Kidney capillary endothelial cell (primary cell): ENCODE measurements at places on chromosomes 1 and 21.

DNA sequence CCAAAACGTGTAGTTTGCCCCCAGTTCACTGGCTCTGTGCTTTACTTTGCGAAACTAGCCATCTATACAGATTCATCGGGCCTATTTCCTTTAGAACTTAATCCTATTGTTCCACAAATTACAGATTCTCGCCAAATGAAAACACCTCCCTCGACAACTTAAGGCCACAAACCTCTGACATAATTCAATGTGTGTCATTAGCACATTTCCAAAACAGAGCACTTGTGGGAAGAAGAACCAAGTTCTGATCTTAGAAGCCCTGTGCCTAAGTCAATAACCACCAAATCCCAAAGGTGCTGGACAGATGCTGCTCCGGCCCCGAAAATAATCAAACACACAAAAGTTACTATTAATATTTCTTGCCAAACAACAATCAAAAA lies 93.9 kb downstream of the SLC45A1 start:
- no peak for DNase-seq

- no peak for DNase-seq
Measured at GRCh38 chr1:231215681-231216385, 25.2 kb upstream of the GNPAT start.

GRCh38 chr1:114093624-114094362 lies 59.9 kb downstream of the SYT6 start:
- no peak for DNase-seq

DNA sequence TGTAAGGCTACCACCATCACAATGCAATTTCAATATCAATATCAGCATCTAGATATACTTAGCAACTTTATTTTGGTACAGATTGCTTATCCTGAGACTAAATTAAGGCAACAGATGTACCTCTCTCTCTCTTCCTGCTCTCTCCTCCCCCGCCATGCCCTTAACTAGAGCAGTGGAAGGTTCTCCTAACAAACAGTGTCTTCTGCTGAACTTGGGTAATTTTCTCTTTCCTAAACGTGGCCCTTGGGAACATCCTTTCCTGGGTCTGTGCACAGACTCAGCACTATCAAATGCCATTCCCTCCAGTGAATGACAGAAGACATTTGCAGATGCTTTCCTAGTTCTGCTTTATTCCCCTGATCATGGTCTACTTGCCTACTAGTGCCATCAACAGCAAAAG lies 85.6 kb upstream of the TTC39A start:
- no peak for DNase-seq

DNA sequence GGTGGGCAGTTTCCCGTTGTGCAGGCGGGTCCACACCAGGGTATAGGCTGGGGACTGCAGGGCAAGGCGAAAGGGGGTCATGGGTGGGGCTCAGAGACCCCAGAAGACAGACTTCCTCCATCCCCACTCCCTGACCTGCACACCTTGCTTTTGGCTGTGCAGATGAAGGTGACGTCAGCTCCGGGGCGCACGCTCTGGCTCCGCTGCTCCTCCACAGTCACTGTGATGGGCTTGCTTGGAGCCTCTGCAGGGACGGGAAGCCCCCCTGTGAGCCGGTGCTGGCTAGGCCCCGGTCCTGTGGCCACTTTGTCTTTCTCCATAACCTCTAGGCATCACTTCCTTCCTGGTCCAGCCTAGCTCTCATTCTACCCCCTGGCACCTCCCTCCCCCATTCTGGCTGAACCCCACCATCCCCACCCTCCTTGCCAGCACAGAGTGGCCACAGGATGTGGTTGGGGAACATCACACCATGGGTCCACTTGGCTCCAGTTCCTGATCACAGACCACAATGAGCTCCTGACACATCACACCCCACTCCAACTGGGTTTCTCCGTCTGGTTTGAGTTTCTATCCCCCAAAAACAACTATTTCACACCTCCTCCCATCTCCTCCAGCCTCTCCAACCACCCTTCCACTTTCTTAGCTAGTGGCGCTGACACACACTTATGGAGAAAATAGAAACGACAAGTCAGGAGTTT lies 45.2 kb downstream of the LDLRAD2 start:
- no peak for DNase-seq

DNA sequence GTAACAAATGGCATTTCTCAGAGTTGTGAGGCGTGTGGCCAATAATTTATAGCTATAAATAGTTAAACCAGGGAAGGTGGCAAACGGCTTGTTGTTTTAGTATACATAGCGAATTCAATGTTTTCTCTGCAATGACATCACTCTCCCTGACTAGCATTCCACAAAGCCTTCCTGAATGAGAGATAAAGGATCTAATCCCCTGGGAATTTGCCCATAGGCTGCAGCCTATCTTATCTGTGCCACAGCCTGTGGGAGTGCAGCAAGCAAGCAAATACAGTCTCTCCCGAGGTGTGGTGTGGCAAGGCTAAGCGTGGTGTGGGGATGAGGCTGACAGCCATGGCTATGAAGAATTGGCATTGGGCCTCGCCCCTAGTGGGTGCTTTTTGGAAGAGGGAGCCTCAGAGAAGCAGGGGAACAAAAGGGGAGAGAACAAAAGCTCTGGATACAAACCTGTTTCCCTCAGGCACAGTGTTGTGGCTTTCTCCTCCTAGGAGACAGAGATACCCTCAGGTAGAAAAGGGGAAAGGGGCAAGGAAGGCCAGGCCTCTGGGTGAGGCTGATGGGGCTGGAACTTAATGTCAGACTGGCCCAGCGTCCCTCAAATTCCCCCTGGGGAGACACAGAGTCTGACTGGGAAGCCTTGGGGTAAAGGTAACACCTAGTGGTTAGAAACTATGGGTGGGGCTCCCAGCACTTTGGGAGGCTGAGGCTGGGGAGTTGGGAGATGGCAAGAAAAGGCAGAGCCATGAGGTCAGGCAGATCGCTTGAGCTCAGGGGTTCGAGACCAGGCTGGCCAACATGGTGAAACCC lies 8.9 kb downstream of the TAGLN2 start:
- peak; percentile 41 for DNase-seq

GRCh38 chr21:44327603-44327974 lies 11.6 kb downstream of the CFAP410 start:
- no peak for DNase-seq

DNA sequence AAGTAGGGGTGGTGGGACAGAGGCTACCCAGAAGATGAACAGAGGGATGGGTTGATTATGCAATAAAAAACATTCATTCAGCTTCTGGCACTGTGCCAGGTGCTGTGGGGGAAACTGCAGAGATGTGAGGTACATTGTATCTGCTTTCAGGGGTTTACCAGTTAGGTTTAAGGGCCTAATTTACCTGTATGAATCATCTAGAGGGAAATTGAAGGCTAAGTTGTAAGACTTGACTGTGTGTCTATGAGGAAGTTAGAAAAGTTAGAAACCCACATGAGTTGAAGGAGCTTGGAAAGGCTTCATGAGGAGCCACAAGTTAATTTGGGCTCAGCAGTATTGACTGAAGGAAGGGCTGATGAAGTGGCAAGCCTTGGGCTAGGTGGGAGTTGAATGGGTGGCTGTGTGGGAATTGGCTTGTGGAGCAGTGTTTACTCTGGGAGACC lies 36.7 kb upstream of the APOBEC4 start:
- DNase-seq = no peak

DNA sequence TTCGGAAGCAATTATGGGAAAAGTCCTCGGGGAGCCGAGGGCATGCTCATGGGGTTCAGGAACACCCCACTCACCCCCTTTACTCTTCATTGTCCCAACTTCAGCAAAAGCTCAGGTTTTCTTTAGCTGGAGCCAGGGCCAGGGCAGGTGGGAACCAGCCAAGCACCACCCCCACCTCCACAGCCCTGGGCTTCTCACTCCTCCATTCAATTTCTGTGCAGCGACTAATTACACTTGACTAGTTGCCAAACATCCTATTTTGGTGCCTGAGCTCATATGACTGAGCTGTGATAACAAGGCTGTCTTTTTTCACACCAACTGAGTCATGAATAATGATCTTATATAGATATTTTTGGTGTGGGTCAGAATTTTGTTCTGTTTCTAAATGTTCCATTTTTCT lies 257.2 kb upstream of the AJAP1 start:
- DNase-seq = no peak

DNA sequence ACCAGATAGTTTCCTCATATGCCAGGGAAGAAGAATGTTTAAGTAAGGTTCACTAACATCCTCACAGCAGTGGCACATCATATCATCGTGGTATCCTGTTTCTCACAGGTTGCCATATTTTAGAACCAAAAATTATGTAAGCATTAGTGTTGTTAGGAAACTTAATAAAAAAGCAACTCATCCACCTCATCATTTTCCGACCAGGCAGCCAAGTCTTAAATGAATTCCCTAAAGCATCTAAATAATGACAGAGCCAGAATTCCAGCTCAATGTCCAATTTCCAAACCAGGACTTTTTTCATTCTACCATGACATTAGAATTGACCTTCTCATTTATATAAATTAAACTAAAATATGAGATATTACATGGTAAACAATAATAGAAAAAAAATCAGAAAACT lies 272.7 kb downstream of the NTNG1 start:
- DNase-seq = no peak

DNA sequence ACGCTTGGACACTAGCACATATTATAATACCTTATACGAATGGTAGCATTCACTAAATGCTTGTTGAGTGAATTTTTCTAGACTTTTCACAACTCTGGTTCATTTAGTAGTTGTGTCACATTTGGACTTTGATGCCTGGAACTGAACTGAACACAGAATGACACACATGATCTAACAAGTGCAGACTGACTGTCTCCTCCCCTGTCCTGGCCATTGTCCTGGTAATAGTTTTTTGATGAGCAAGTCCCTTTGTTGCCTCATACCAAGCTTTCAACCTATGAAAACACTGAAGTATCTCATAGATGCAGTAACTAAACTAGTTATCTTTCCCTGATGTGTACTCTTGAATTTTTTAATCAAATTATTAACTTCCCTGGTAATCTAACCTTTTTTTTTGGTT lies 66.4 kb downstream of the LRRC8D start:
- DNase-seq = peak; percentile 74

DNA sequence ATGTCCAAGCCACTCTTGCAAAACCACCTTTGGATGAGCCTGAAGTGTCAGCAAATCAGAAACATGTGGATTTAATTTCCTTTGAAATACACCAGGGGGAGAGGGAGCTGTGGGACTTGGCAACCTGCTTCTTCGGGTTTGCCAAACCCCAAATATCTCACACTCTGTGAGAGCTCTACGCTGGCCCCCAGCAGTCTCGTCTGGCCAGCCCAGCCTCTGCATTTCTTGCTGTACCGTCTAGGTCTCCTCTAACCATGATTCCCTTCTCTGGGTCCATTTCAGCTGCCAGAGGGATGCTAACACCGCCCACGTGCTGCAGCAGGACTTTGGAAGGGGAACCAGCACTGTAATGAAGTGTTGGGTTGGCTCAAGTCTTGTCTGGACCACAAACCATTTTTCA lies 114.6 kb downstream of the MRPS6 start:
- DNase-seq = no peak

DNA sequence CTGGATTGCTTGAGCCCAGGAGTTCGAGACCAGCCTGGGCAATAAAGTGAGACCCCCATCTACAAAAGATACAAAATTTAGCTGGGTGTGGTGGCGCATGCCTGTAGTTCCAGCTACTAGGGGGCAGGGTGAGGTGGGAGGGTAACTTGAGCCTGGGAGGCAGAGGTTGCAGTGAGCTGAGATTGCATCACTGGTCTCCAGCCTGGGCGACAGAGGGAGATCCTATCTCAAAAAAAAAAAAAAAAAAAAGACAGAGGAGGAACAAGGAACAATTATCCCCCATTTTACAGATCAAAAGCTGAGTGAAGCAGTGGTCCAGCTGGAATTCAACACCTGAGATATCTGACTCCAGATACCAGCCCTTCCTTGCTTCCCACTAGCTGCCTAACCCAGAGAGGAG lies 34.8 kb downstream of the L1TD1 start:
- no peak for DNase-seq
